ENCODE measurements at places on chromosomes 2 and 18. TPM values are rescaled to one million over a fixed set of nuclear protein-coding genes. Genes with fewer than 3 reads are reported as not detected.

GRCh38 chr2:177545143-177545542, 152.6 kb downstream of the AGPS start:
- no peak for DNase-seq

GRCh38 chr2:209917154-209917771, 85.2 kb upstream of the RPE start:
- no peak for DNase-seq

GRCh38 chr2:233060980-233061590, 943 bp downstream of the INPP5D start:
- peak; percentile 42 for DNase-seq

GRCh38 chr2:181787310-181788048, 104.1 kb upstream of the ITPRID2 start:
- no peak for DNase-seq

The ANKRD30BL gene
- not detected for polyA plus RNA-seq

DNA sequence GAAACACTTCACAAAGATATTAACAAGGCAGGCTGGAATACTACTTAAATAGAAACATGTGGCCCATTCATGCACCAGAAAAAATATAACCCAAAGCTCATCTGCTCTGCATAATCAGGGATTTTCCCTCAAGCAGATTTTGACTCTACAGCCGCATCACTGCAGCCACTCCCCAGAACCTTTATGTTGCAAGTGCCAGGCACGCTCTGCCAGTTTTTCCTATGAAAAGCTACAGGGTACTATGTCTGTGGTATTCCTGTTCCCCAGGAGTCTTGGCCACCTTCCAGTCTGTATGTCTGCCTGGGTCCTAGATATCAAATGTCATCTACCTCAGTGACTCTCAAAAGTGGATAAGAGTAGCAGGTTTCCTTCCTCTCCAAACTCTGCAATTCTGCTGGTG, 3.8 kb downstream of the COA5 start:
- no peak for DNase-seq

The ALPP gene
- polyA plus RNA-seq = not detected

DNA sequence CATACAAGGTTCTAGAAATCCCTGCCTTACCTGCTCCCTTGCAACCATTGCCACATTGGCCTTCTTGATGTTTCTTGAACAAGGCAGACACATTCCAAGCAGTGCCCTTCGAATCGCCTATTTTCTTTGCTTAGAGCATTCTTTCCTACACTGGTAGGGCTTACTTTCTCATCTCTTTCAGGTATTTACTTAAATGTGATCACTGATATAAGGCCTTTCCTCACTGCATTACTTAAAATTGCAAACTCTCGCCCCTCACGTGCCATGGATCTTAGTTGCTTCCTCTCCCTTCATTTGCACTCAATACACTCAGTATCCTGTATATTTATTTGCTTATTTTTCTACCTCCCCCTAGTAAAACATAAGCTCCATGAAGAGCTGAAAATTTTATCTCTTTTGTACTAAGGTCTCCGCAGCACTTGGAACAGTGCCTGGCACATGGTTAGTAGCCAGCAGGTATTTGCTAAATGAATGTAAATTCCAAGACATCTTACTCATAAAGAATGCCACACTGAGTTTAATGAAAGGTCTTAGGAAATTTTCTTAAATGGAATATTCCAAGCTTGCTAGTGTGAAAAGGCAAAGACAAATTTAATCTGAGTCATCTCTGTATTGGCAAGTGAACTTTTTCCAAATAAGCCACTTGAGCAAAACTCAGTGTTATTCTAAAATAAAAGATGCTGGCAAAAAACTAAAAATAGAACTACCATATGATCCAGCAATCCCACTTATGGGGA, 42.4 kb upstream of the FIGN start:
- DNase-seq = no peak

The TRPM8 gene
- 0.06 TPM for polyA plus RNA-seq

The INHA gene
- polyA plus RNA-seq = not detected

GRCh38 chr2:68741805-68742306, 7.2 kb downstream of the ARHGAP25 start:
- no peak for DNase-seq

DNA sequence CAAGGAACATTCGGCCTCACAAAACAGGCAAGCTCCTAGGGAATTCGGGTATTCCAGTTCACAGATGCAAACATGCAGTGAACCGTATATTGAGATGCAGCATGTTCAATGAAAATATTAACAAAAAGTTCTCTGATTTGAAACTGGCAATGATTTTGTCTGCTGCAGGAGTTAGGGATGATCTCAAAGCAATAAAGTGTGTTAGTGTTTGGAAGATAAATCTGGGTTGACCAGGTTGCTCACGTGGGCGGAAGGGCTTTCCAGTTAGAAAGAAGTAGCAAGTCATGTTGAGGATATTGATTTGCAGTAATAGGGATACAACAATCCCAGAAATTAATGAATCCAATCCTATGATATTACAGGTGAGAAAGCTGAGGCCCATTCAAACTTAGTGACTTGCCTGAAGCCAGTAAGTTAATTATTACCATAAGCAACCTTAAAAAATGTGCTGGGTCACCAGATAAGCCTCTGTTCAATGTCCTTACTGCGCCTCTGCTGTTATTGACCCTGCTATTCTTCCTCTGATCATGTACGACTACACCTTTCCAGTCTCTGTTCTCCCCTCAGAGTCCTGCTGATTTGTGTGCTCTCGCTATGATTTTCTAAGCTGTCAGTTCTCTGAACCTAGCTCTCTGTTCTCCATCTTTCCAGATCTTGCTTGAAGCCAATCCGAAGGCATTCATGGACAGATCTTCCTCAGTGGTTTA, 370.8 kb downstream of the DSEL start:
- no peak for DNase-seq

The LRRTM1 gene
- not detected for polyA plus RNA-seq

DNA sequence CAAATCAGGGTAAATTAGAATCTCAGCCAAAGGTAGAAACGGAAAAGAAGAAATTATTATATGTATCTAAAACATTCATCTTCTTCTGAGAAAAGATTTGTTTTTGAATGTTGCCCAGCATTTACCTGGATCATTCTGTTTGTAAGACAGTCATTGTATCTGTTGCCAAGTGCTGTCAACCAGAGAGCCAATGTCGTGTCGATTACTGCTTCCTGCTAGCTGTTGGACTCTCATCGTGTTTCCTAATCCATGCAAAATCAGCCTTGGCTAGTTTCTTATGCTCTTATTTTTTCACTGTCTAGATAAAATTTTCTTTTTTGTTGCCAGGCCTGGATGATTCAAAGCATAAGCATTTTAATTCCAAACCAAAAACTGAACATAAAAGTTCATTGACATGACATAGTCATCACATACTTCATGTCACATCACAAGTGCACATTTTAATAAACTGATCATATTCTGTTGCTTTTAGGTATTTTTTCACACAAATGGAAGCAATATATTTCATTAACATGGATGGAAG, 202.3 kb downstream of the KCNH7 start:
- no peak for DNase-seq

DNA sequence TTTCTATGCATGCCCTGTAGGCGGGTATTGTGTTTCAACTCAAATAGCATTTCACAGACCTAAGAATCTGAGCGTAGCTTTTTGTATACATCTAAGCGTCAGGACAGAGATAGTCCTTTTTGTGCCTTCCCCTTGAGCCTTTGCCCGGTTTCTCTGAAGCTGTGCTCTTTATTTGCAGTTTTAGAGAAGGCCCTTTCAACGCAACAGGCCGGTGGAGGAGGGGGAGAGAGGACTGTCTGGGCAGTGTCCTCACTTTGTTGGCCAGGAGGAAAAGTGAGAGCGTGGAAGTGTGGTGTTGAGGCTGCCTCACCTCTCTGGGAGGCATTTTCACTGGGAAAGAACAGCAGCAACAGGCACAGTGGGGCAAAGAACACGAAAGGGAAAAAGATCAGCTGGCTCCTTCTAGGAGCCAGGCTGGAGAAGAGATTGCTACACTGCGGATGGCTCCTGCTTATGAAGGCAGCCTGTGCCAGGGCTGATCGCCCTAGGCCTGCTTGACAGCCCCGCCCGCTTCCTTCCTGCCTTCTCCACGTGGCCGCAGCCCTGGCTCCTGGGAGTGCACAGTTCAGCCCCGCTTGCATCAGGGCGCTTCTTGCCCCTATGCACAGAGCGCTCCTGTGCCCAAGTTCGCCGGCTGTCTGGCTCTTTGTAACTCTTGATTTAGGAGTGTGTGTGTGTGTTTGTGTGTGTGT, 195.6 kb upstream of the POU3F3 start:
- DNase-seq = peak; percentile 19

The PFN4 gene
- not detected for polyA plus RNA-seq

- DNase-seq = no peak
Observed at GRCh38 chr2:104818264-104818663, 35.7 kb upstream of the POU3F3 start.

DNA sequence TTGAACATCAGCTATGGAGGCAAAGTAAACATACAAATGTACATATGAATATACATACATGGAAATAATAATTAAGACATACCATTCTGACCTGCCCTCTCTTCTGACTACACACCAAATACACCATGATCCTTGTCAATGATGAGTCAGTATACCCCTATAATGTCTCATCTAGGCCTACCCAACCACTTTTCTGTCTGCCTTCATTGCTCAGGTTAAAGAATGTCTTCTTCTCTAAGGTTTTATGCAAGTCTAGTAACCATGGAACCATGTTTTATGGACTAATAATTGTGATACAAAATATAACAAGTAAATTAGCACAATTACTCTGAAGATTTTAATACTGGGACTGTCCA, 128.7 kb downstream of the NCKAP5 start:
- DNase-seq = no peak

- DNase-seq = no peak
Observed at GRCh38 chr2:140136366-140136765, 1356.2 kb upstream of the NXPH2 start.

The ACMSD gene
- polyA plus RNA-seq = not detected

DNA sequence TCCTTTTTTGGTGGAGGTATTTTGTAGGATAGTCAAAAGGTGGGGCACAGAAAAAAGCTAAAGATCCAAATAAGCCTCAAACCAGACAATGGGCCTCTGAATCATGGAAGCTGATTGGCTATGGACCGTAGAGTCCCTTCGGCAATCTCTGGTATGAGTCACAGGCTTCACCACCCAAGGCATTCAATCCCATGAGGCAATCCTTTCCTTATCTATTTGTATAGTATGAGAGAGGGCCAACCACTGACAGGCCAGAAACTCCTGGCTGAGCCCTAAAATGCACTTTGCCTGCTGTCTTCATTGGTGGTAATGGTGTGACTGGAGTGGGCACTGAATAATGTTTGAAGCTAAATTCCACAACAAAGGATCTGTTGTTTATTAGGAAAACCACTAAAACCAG, 38.7 kb upstream of the MEX3C start:
- no peak for DNase-seq

DNA sequence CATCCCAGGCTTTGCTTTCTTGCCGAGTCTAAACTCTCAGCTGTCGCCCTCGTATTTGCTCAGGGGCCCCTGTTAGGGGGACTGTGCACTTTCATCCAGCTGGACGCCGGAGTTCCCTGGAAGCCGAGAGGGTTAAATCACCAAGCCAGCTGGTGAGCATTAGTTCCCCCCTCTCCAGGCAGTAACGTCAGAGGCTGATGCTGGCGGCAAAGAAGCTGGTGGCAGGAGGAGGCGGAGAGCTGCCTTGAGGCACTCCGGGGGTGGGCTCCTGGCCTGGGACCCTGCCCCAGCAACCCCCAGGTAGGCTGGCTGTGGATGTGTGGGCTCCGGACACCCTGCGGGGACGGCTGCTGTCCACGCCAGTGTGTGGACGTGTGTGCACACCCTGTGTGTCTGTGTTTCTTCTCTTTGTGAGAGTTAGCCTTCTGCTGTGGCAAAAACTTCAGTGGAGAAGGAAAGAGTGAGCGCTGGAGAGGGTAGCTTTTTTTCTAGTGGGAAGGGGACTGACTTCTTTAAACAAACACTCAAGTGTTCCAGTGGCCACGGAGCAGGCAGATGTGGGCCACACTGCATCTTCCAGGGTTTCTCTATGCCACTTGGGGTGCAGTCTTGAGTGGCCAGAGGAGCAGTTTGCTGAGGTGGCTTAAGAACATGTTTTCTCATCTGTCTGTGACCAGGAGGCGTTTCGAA, 84.7 kb downstream of the GLI2 start:
- no peak for DNase-seq

GRCh38 chr2:52732849-52733395, 1034.7 kb upstream of the CHAC2 start:
- DNase-seq = no peak

GRCh38 chr2:35714883-35715282, 640.7 kb upstream of the CRIM1 start:
- no peak for DNase-seq

The MC4R gene
- not detected for polyA plus RNA-seq

The RGPD6 gene
- 1.5 TPM for polyA plus RNA-seq

GRCh38 chr18:44786688-44787087, 106.0 kb downstream of the SETBP1 start:
- peak; percentile 26 for DNase-seq

The ABCG5 gene
- polyA plus RNA-seq = not detected

Measured in immature natural killer cell (primary cell).